ENCODE measurements at places on chromosomes 7 and 10. TPM values are rescaled to one million over a fixed set of nuclear protein-coding genes. Genes with fewer than 3 reads are reported as not detected.

SPDYE16 gene
- not detected for total RNA-seq

- no peak for DNase-seq
- H3K27me3 ChIP-seq: 0 out of 2 replicates have a peak, but pooled peaks cover 2% of the 10 kb centered on the region
- no peak overlapping the region for H3K27ac ChIP-seq
These were observed 432.3 kb downstream of the DNAJB6 start for GRCh38 chr7:157769086-157769485.

GRCh38 chr10:10942441-10942840 is 75.2 kb upstream of the CELF2 start:
- no peak for DNase-seq
- no peak overlapping the region for H3K4me3 ChIP-seq
- no peaks in the 10 kb centered on the region for H3K4me1 ChIP-seq
- H3K27me3 ChIP-seq: no peaks in the 10 kb centered on the region

GRCh38 chr7:114086914-114087652 is 168.3 kb upstream of the PPP1R3A start:
- peaks cover 4% of the 10 kb centered on the region for H3K4me1 ChIP-seq
- DNase-seq: no peak
- H3K36me3 ChIP-seq: no peaks in the 10 kb centered on the region
- no peak overlapping the region for H3K27ac ChIP-seq

- H3K36me3 ChIP-seq: no peaks in the 10 kb centered on the region
- H3K4me1 ChIP-seq: peaks cover 6% of the 10 kb centered on the region
- H3K27me3 ChIP-seq: no peaks in the 10 kb centered on the region
- H3K27ac ChIP-seq: no peak overlapping the region
- H3K4me3 ChIP-seq: no peak overlapping the region
These were observed 15.2 kb downstream of the GRK5 start for GRCh38 chr10:119222537-119222936.

GRCh38 chr10:101708073-101708472 is 13.1 kb upstream of the FBXW4 start:
- H3K27me3 ChIP-seq: peaks cover 11% of the 10 kb centered on the region
- DNase-seq: no peak
- peaks cover 4% of the 10 kb centered on the region for H3K4me1 ChIP-seq
- H3K4me3 ChIP-seq: no peak overlapping the region
- no peaks in the 10 kb centered on the region for H3K36me3 ChIP-seq

- H3K27me3 ChIP-seq: no peaks in the 10 kb centered on the region
- no peak for DNase-seq
- no peaks in the 10 kb centered on the region for H3K36me3 ChIP-seq
- H3K4me1 ChIP-seq: no peaks in the 10 kb centered on the region
- H3K4me3 ChIP-seq: no peak overlapping the region
- no peak overlapping the region for H3K27ac ChIP-seq
These were observed 8.2 kb upstream of the STARD3NL start for GRCh38 chr7:38169847-38170246.

DNA sequence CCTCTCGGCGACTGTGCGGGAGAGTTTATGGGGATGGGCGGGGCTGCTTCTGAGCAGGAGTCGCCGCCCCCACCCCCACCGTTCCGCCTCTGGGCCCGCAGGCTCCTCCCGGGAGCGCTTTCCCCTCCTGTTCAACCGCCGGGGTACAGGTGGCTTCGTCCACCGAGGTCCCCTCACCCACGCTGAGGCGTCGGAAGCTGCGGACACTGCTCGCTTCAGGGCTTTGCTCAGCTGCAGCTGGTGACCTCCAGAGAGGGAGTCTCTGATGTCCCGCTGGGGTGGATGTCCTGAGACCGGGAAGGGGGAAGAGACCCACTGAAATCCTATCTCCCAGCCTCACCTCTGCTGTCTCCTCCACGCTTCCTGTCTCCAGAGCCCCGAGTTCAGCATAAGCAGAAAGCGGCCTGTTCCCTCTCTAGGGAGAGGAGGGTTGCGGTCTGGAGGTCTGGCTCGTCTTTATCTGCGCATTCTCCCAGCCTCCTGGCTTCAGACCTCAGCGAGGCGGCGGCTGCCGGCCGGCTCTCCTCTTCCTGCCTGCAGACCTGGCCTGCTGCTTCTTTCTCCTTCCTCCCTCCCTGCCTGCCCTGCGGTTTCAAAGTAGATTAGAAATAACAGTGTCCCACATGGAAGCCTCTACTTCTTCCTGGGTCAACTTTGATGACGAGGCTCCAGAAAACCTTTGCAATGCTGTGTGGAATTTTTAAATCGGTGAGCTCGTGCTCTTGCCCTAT is 1.8 kb downstream of the CYP2E1 start:
- no peak for DNase-seq
- H3K4me1 ChIP-seq: no peaks in the 10 kb centered on the region
- H3K36me3 ChIP-seq: no peaks in the 10 kb centered on the region
- no peaks in the 10 kb centered on the region for H3K27me3 ChIP-seq
- no peak overlapping the region for H3K4me3 ChIP-seq

DNA sequence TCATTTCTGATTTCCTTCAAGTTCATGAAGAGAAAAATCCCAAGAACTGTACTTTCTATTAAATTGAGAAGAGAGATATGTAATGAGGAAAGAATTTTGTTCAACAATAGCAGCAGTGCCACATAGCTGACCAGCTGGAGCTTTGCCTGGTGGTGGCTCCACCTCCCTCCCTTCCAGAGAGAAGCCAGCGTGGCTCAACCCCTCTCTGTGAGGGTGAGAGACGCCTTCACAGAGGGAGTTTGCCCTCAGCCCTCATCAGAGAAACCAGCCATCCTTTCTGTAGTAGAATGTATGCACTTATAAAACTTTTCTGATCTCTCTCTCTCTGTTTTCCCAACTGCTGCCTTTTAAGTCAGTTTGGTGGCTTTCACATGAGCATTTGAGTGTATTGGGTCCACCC is 20.5 kb upstream of the COL1A2 start:
- no peaks in the 10 kb centered on the region for H3K36me3 ChIP-seq
- H3K27me3 ChIP-seq: no peaks in the 10 kb centered on the region
- no peak overlapping the region for H3K4me3 ChIP-seq
- no peak overlapping the region for H3K27ac ChIP-seq
- H3K4me1 ChIP-seq: no peaks in the 10 kb centered on the region

GRCh38 chr10:29245476-29245875 is 43.4 kb upstream of the LYZL1 start:
- no peaks in the 10 kb centered on the region for H3K27me3 ChIP-seq
- no peaks in the 10 kb centered on the region for H3K4me1 ChIP-seq
- no peak overlapping the region for H3K4me3 ChIP-seq
- H3K27ac ChIP-seq: no peak overlapping the region
- DNase-seq: no peak
- no peaks in the 10 kb centered on the region for H3K36me3 ChIP-seq

- H3K27me3 ChIP-seq: no peaks in the 10 kb centered on the region
- no peak for DNase-seq
- H3K4me1 ChIP-seq: no peaks in the 10 kb centered on the region
- no peak overlapping the region for H3K27ac ChIP-seq
These were observed 1111.3 kb downstream of the TYW1 start for GRCh38 chr7:68107968-68108367.

GRCh38 chr10:125048094-125048864 is 106.4 kb downstream of the ZRANB1 start:
- H3K36me3 ChIP-seq: no peaks in the 10 kb centered on the region
- peaks cover 48% of the 10 kb centered on the region for H3K4me1 ChIP-seq
- H3K27me3 ChIP-seq: no peaks in the 10 kb centered on the region

DNA sequence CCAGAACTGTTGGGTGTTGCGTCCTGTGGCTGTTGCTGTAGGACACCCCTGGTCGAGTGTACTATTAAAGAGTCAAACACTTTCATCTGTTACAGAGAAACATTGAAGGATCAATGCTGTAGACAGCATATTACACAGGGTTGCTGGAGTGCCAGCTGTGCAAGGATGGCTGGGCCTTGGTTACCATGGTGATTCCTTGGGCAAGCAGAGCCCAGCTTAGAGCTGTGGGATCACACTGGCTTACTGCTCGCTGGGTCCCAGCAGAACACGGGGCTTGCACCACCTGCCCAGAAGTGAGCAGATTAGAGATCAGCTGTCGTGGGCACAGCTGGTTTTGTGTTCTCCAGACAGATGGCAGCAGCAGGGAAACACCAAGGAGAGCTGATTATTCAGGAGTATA is 76.0 kb downstream of the GPR141 start:
- 0 out of 2 replicates have a peak, but pooled peaks cover 3% of the 10 kb centered on the region for H3K27me3 ChIP-seq
- no peak overlapping the region for H3K4me3 ChIP-seq
- no peak overlapping the region for H3K27ac ChIP-seq
- no peak for DNase-seq

DNA sequence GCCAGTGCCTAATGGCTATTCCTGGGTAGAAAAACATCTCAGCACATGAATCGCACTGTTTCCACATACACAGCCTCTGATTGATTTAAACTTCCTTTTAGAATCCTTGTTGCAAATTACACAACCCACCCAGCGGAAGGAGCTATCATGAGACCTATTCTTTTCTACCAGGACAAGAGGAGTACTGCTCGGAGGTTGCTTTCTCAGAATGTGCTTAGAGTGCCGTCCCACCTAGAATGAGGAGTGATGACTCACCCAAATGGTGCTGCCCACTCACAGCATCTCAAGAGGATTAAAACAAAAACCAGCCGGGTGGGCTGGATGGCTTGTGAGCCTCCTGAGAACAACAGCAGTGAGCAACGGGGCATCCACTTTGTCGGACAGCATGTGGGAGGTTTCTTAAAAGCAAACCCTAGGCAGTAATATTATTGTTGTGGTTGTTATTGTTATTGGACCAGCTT is 128.9 kb downstream of the DGKI start:
- peaks cover 20% of the 10 kb centered on the region for H3K27me3 ChIP-seq
- H3K27ac ChIP-seq: no peak overlapping the region
- no peak overlapping the region for H3K4me3 ChIP-seq
- H3K36me3 ChIP-seq: no peaks in the 10 kb centered on the region
- H3K4me1 ChIP-seq: no peaks in the 10 kb centered on the region

GRCh38 chr7:152006336-152006735 is 19.1 kb upstream of the GALNT11 start:
- no peaks in the 10 kb centered on the region for H3K27me3 ChIP-seq
- no peak for DNase-seq
- no peaks in the 10 kb centered on the region for H3K4me1 ChIP-seq
- H3K36me3 ChIP-seq: no peaks in the 10 kb centered on the region

- no peaks in the 10 kb centered on the region for H3K27me3 ChIP-seq
- no peaks in the 10 kb centered on the region for H3K36me3 ChIP-seq
- no peak overlapping the region for H3K27ac ChIP-seq
- H3K4me1 ChIP-seq: peaks cover 35% of the 10 kb centered on the region
These were observed 324.8 kb downstream of the DNAJB6 start for GRCh38 chr7:157661611-157661975.

GRCh38 chr7:24580283-24580946 is 7.2 kb downstream of the PALS2 start:
- H3K27me3 ChIP-seq: no peaks in the 10 kb centered on the region
- no peak for DNase-seq
- no peaks in the 10 kb centered on the region for H3K36me3 ChIP-seq
- H3K4me1 ChIP-seq: peaks cover 8% of the 10 kb centered on the region
- no peak overlapping the region for H3K4me3 ChIP-seq
- H3K27ac ChIP-seq: no peak overlapping the region

DNA sequence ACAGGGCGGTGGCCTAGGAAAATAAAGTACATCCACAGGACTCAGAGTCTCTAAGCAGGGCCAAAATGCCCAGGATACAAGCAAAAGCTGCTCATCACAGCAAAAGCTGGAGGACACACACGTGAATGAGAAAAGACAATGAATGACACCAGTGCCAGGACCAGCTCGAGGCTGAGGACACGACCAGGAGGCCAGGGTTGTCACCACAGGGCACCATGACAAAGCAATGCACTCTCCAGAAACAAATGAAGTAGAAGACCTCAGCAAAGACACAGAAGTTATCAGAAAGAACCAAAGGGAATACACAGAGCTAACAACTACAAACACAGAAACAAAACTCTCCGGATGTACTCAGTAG is 92.1 kb downstream of the FOXL3 start:
- no peak for DNase-seq
- no peak overlapping the region for H3K4me3 ChIP-seq
- H3K36me3 ChIP-seq: no peaks in the 10 kb centered on the region
- no peaks in the 10 kb centered on the region for H3K4me1 ChIP-seq

DNA sequence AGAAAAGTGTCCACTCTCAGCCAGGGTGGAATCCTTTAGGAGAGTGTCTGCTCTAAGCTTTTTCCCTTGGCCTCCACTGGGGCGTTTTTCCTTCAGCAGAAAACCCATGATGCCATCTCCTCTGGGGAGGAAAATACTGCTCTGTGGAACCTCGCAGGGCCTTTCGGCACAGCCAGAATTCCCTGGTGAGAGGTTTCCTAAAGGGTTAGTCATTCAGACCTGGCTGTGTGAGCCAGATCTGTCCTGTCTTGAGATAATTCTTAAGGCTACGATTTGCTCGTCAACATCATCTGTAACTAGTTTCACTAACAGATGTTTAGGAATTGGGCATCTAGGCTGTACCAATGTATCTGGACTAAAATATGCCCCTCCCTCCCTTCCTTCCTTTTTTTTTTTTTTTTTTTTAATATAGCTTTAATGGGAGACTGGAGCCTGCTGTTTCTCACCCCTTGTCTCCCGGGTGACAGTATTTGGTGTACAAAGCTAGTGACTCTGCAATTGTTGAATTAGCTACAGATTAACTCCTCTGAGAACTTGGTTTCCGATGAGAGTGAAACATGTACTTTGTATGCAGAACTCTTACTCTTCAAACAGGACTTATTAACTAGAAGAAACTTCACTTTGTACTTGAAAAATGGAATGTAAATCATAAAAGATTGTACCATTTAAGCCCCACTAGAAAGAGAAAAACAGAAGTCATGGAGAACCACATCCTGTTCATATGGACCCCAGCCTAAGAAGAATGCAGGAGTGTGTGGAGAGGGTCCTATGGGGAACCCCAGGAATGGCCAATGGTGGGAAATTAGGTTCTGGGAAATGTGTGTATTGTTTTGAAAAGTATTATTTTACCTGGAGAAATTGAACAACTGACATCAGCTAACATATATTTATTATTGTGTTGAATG is 230.9 kb downstream of the CAMK1D start:
- H3K27me3 ChIP-seq: no peaks in the 10 kb centered on the region
- no peak overlapping the region for H3K4me3 ChIP-seq
- no peak for DNase-seq
- H3K27ac ChIP-seq: no peak overlapping the region
